ENCODE measurements at places on chromosomes 6 and 20.

DNA sequence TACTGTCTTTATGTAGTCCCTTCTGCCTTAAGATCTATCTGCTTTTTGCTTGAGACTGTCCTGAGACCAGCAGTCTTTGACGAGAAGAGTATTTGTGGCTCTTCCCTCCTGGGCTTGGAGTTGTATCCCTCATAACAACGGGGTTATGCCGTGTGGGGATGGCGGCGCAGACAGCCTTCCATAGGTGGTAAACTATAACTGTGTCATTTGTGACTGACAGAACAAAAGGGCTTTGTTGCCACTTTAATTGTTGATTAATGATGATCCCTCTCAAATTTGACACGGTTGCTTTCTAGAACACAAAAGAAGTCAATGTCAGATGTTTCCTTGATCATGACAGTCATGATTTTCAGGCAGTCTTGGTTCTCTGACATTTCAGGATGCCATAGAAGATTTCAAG is 196.6 kb downstream of the JARID2 start:
- DNase-seq, result no peak

DNA sequence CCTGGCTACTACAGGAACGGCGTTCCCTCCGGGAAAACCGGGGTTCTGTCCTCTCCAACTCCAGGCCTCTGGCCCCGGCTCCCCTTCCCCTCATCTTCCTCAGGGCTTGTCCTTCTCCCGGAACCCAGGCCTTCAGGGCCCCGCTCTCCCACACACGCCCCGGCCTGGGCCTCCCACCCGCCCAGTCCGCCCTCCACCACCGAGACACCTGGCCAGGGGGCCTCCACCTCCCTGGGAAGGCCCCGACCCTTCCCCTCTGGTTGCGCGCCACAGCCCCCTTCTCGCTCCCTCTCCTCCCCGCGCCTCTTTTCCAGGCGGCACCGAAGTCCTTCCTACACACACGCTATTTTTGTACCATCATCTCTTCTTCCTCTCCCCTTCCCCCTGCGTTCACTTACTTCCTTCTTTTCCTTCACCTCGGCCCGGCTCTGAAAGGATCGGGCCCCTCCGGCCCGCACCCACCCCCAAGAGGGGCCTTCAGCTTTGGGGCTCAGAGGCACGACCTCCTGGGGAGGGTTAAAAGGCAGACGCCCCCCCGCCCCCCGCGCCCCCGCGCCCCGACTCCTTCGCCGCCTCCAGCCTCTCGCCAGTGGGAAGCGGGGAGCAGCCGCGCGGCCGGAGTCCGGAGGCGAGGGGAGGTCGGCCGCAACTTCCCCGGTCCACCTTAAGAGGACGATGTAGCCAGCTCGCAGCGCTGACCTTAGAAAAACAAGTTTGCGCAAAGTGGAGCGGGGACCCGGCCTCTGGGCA is 1.3 kb upstream of the SIRPA start:
- DNase-seq, result no peak

DNA sequence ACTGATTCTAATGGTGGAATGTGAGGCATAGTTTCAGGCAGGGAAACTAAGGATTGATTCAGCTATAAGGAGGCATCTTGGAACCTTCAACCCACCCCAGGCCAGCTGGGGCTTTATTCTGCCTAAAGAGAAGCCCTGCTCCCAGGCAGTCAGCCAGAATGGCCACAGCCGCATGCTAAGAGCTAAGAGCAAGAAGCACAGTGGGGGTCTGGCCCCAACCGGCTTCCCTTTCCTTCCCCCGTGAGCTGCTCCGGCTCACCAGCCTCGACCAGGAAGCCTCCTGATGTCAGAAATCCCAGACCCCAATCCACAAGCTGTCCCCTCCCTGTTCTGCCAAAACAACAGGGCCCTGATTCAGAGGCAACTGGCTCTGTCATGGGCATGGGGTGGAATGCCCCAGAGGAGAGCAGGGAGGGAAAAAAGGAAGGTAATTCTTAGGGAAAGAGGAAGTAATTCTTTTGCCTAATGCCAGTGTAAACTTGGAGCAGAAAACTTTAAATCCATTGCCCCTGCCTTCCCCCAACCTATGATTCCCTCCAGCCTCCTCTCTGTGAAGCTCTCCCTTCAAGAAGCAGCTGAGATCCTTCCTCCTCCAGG is 6.9 kb downstream of the GRM4 start:
- DNase-seq, result no peak

DNA sequence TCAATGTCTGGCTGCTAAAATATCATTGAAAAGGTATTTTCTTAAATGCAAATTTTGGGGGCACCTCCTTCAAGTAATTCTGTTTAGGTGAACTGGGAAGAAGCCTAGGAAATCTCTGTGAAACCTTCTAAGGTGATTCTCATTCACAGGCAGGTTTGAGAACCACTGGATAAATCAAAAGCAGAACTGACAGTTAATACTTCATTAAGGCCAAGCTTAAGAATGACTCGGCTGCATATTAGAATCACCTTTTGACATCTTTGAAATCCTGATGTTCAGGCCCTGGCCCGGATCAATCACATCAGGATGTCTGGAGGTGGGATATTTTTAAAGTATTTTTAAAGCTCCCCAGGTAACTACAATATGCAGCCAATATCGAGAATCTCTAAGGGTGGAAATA is 50.6 kb downstream of the FKBP1C start:
- no peak for DNase-seq

GRCh38 chr20:10249048-10249770 is 30.6 kb downstream of the SNAP25 start:
- DNase-seq, result no peak

DNA sequence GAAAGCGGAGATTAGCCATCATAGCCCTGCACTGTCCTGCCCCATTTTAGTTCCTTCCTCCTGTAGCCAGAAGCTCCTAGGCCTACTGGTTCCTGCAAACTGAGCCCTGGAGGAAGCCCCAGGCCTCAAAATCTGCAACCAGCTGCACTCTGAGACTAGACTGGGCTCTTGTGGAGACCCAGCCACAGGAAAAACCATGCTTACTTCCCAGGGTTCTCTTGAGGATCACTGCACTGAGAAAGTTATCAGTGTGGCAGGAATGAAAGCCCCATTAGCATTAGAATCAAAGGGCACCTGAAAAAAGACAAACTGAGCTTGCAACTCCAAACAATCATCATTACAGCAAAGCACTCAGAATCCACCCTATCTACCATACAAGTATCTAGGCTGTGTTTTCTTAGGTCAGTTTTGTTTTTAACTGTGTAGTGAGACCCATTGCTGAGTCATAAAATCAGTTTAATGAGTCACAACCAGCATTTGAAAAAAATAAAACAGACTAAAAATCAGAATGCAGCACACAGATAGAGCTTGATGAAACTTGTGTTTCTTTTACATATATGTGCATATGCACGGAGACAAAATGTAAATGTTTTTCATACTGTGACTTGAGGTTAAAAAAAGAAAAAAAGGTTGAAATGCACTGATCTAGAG is 91.0 kb downstream of the UNC5CL start:
- DNase-seq, result no peak

GRCh38 chr20:46260480-46260879 is 47.8 kb downstream of the CDH22 start:
- DNase-seq, result no peak

DNA sequence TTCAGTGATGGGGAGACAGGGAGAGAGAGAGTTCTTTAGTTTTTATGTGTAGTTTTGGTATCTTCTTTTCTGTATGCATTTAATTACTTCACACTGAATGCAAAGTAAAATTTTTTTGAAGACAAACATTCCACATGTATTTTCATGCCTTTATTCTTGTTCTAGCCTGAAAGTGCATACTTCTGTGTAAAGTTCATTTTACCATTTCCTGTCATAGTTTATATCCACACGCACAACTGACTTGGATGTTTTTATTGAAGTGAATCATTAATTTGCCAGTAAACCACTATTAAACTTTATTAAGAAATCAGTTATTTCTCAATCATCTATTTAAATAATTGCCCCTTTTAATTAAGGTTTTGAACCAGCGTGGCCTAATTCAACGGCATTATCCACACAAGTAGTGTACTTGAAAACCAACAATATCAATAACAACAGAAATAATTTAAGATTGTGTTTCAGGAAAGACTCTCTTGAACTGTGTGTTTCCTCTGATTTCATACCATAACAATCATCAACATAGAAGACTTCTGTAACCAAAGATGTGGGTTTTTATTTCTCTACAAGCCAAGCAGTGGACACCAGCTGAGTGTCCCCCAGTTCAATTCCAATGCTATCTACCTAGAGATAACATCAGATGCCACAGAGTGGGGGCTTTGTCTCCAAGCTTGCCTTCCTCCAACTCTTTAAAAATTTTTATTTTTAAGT is 512.7 kb upstream of the JAG1 start:
- DNase-seq, result no peak

DNA sequence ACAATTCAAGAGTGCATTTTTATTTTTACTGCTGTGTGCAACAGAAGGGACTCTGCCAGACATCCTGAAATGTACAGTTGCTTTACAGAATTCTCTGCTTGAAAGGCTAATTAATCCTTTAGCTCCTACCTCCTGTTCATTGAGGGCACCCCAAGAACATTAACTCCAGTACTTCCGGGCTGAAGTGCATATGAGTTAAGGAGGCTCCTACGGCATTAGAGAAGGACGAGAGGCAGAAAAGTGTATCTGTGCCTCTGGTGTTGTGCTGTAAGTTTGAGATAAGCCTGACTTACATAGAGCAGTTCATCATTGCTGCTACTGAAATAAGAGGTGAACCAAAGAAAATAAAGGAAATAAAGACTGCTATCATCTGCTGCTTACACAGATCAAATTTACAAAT is 609.3 kb upstream of the ADGRB3 start:
- no peak for DNase-seq

DNA sequence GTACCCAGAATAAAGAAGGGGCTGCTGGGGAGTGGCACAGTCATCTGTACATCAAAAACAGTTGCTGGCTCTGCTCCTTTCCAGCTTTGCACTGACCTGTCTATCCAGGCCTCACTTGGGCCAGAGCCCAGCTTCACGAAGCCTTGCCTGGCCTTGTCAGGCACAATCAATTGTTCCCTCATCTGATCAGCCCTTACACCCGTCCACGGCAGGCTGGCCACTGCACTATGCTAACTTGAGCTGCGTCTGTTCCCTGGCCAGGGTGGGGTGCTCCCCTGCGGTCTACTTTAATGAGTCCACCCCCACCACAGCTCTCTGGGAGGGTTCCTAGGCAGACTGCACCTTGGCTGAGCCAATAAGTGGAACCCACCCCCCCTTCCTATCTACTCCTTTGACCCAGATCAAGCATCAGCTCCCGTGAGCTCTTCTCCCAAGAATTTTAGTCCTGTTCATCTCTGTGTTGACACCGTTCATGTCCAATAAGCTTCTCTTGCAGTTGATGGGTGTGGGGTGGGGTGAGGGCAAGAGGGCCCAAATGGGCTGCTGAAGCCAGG is 74.3 kb upstream of the MLN start:
- DNase-seq, result no peak
